ENCODE measurements at places on chromosomes 7 and 10.

DNA sequence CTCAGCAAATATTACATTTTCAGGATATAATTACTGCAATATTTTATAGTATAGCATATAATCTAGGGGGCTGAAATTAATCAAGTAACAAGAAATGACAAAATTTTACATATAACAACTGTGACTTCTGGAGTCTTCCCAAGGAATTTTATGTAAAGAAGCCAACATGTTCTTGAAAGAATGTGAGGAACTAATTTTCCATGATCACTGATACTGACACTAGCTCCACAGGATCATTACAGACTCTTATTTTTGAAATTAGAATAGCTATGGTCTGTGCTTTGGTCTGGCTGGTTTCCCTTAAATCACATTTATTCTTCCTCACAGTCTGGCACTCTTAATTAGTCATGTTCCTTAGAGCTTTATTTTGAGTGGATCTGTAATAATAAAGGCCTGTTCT is 267.7 kb upstream of the SEMA3A start:
- no peak for DNase-seq

DNA sequence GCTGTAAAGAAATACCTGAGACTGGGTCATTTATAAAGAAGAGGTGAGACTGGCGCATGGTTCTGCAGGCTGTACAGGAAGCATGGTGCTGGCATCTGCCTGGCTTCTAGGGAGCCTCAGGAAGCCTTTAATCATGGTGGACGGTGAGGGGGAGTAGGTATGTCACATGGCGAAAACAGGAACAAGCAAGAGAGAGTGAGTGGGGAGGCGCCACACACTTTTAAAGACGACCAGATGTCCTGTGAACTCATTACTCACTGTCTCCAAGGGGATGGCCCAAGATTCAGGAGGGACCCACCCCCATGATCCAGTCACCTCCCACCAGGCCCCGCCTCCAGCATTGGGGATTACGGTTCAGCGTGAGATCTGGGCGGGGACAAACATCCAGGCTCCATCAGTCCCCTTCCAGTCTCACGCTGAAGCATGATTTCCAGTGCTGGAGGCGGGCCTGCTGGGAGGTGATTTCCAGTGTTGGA is 3.2 kb downstream of the ZNF316 start:
- DNase-seq, result no peak

- no peak for DNase-seq
These were observed 100.6 kb upstream of the GLCCI1 start for GRCh38 chr7:7867846-7868571.

GRCh38 chr7:77482015-77482414 is 55.1 kb upstream of the PTPN12 start:
- DNase-seq, result no peak

DNA sequence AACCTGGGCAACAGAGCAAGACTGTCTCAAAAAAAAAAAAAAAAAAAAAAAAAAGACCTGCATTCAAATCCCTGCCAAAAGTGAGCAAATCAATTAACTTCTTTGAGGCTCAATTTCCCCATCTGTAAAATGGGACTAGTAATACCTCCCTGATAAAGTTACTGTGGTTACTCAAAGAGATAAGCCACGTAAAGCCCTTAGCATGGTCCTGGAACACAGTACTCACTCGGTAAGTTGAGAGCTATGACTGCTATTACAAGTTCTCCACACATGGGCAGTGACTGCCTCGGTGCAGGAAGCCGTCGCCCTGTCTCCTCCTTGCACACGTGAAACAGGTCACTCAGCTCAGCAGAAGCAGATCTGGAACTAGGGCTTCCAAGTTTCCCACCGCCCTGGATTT is 37.9 kb downstream of the DDIT4 start:
- no peak for DNase-seq

- DNase-seq, result no peak
These were observed 697.8 kb downstream of the LRMDA start for GRCh38 chr10:76129213-76129612.

- no peak for DNase-seq
These were observed 284.9 kb downstream of the FGFR2 start for GRCh38 chr10:121313119-121313875.

- DNase-seq, result no peak
These were observed 238.5 kb downstream of the SEMA3A start for GRCh38 chr7:83956104-83956503.

GRCh38 chr7:128928882-128929788 is 8.6 kb upstream of the IRF5 start:
- DNase-seq, result no peak

DNA sequence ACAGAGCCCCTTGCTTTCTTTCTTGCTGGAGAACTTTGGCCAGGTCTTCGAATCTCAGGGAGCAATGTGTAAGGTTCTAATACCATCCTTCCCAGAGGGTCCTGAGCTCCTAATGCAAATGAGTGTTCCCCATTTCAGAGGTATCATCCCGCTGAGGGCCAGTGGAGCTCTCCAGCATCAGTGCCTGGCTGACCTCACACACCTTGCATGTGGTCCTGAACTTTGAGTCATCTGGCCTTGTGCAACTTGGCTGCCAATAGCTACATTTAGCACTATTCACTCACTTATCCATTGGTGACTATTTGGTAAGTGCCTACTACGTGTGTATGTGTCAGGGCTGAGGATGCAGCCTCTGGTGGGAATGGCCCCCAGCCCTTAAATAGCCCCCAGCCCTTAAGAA is 48.4 kb upstream of the HABP2 start:
- no peak for DNase-seq

DNA sequence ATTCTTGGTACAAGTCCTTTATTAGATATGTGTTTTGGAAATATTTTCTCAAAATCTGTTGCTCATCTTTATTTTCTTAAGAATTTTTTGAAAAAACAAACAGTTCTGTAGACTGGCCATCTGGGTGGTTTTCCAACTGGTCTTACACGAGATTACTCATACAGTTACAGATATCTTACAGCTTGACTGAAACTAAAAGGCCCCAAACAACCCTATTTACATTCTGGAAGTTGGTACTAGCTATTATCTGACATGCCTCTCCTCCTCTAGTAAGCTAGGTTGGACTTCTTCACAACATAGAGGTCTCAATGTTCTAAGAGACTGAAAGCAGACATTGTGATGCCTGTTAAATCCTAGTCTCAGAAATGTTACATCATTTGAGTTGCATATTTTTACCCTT is 52.0 kb downstream of the ZNF22 start:
- DNase-seq, result no peak

GRCh38 chr10:117547016-117547715 is 4.6 kb downstream of the EMX2 start:
- DNase-seq, result no peak

All from amygdala (tissue), 56 donors.